GM20000 (cell line): ENCODE measurements at places on chromosomes 5 and 9.
A peak's percentile ranks its signal among the peaks of the same experiment; 100 is the strongest.

GRCh38 chr5:176738637-176739250 lies 71.6 kb upstream of the UNC5A start:
- DNase-seq = no peak

- DNase-seq = peak; percentile 44
Observed at GRCh38 chr5:136309932-136310598, 55.3 kb downstream of the TRPC7 start.

GRCh38 chr9:81609782-81610739 lies 79.3 kb downstream of the TLE1 start:
- no peak for DNase-seq

- DNase-seq = no peak
Observed at GRCh38 chr9:99272836-99273235, 50.8 kb downstream of the SEC61B start.

DNA sequence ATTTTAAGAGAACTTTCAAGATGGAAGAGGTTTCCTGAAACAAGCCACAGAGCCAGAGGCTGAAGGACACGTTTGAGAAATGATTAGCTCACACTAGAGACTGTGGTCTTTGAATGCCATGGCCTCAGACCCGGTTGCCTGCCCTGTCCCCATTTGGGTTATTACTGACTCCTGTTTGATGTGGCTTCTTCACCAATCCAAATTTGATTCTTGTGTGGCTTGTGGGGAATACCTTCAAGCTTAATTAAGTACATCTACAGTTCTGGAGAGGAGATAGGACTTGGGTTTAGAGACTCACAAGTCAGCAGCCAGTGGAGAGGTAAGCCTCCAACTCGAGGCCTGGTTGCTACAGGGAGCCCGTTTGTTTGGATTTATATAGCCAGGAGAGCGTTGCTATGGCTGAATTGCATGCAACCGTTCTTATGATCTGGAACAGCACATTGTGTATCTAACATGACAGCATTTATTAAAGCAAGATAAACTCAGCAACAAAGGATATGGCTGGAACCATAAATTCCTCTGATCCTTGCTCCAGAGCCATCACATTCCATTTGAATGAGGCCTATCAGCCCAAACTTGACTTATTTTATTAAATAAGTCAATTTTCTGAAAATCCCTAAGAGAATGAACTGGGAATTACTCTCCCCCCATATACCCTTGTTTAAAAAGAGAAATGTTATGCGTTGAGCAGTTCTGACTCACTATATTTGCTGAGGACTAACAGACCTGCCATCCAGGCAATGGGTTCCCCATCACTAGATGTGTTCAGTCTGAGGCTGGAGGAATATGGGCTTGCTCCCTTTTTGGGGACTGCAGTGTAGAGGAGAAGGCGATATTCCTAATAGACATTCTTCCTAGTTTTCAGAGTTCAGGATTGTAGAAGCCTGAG lies 88.4 kb upstream of the TNFSF8 start:
- DNase-seq = no peak

DNA sequence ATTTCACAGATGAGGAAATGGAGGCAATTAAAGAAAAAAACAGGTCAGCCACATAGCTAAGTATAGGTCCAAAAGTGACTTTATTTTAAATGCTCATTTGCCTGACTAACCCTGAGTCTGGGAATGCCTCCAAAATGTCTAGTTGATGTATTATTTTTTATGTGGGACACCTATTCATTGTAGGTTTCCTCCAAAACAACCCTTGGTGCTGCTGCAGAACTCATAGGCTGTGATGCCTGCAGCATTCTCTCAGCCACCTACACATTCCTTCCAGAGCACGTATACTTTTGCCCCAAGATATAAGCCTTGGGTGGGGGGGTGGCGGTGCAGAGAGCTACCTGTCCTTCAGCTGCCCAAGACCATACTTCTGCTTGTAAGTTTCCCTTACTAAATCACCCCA lies 77.4 kb downstream of the MSX2 start:
- no peak for DNase-seq

DNA sequence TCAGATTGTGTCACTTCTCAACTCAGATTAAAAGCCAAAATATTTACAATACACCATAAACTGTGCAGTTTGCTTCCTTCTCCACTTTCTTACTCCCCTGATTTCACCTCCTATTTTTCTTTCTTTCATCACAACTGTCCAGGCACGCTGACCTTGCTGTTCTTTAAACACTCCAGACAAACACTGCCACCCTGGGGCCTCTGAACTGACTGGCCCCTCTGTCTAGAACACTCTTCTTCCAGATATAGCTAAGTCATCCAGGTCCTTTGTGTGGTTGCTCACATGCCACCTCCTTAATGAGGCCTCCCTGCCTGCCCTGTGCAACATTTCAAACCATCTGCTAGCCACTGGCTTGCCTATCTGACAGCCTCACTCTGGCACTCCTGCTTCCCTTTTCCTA lies 46.6 kb downstream of the ATG10 start:
- DNase-seq = no peak

- DNase-seq = no peak
Observed at GRCh38 chr5:121758615-121759014, 93.1 kb upstream of the FTMT start.

GRCh38 chr5:16149621-16150020 lies 30.0 kb downstream of the MARCHF11 start:
- DNase-seq = no peak

DNA sequence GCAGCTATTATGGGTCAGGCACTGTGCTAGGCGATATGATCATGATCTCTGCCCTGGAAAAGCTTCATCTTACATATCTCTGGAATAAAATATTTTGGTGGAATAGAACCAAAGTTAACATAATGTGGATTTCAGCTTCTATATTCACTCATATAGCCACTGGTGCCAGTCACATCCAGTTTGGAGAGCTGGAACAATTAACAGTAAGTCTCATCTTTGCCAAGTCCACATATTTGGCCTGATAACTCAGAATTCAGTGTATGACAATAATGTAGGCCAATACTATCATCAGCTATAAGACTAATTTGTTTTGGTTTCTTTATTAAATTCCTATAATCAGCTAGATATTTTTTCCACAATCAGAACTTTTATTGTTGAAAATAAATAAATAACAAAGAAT lies 5.9 kb upstream of the FAM13B start:
- no peak for DNase-seq

DNA sequence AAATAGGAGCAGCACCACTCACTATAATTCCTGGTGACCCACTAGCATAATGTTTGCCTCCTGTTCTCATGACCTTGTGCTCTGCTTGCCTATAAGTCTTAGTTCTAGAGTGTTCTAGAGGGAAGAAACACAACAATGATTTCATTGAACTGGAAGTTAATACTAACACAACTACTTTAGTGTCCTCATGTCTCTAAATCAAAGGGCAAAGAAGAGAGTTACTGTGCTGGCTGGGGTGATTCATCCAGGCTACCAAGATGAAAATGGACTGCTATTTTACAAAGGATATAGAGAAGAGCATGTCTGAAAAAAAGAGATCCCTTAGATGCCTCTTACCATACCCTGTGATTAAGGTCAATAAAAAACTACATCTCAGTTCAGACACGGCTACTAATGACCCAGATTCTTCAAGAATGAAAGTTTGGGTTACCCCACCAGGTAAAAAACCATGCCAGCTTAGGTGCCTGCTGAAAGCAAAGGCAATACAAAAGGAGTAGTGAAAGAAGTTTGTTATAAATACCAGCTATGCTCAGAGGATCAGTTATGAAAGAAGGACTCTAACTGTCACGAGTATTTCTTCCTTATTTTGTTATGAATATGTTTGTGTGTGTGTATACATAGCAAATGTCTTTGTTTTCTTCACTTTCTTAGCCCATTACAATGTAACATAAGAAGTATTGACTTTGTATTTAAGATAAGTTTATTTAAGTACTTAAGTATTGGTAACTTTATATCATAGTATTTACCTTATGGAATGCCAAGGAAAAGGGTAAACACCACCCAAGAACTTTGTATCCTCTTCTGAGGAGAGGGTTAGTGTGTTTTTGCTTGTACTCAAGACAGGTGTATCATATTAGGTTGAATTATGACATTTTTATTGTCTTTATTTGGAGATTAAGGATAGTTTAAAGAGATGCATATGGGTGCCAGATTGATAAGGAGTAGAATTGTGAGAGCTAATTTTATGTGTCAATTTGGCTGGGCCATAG lies 314.1 kb upstream of the PTGER4 start:
- no peak for DNase-seq

DNA sequence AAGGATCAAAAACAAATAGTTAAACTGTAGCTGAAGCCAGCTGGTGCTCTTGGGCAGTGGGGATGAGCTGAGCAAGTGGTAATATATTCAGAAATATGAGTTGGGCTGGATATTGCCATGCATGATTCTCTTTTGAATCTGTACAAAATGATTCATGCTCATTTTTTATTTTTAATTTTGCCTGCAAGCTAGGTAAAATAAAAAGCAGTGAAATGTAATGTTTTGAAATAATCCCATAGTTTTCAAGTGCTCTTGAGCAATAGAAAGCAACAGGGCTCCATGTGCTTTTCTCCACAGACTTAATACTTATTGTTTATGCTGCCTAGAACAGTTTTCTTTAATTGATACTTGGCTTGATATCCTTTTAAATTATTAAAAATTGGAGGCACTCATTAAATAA lies 489.3 kb downstream of the TLE4 start:
- DNase-seq = no peak

DNA sequence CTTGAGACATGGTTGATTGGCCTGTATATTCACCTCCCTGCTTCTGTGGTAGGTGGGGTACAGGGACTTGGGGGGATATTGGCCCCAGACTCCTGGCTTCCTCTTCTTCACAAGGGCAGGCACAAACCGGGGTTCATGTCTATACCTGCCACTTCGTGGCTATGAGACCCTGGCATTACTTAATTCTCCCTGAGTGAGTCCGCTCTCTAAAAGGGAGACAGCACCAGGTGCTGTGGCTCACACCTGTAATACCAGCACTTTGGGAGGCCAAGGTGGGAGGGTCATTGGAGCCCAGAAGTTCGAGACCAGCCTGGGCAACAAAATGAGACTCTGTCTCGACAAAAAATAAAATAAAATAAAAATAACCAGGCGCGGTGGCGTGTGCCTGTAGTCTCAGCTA lies 178.5 kb downstream of the GABBR2 start:
- no peak for DNase-seq

- no peak for DNase-seq
Observed at GRCh38 chr5:160547872-160548271, 126.2 kb downstream of the PTTG1 start.

- no peak for DNase-seq
Observed at GRCh38 chr5:56829137-56829908, 14.0 kb downstream of the MAP3K1 start.

- DNase-seq = no peak
Observed at GRCh38 chr5:179828756-179829421, 8.2 kb downstream of the SQSTM1 start.

- DNase-seq = no peak
Observed at GRCh38 chr5:179128041-179128365, 67.8 kb downstream of the ZNF354C start.

- DNase-seq = no peak
Observed at GRCh38 chr9:95049761-95050160, 267.7 kb downstream of the FANCC start.

GRCh38 chr9:99825172-99826046 lies 3.7 kb downstream of the NR4A3 start:
- DNase-seq = no peak

GRCh38 chr5:142408536-142408935 lies 83.7 kb upstream of the SPRY4 start:
- DNase-seq = no peak

DNA sequence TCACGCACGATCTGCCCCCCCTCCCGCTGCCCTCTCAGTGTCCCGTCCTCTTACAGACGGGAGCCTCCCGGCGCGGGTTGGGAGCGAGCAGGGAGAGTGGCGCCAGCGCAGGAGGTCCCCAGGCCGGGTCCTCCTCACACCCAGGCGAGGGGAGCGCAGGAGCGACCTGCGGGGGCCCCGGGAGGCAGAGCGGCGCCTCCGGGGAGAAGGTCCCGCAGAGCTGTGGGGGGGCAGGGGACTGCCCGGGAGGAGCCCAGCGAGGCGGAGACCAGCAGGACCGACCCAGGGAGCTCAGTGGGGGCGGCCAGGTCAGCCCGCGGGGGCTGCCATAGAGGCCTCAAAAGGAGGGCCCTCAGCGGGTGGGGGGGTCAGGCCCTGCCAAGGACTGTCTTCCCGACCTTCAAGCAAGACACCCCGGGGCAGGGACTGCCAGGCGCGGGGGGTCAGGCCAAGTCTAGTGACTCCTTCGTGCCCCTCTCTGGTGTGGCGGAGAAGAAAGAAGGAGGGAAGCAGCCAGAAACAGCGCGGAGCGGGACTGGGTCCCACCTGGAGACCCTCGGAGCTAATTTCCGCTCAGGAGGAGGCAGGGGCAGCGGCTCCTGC lies 123.3 kb upstream of the ERCC6L2 start:
- no peak for DNase-seq

- no peak for DNase-seq
Observed at GRCh38 chr9:70229026-70229425, 29.8 kb upstream of the SMC5 start.

- no peak for DNase-seq
Observed at GRCh38 chr5:115475788-115476187, 68.8 kb downstream of the FEM1C start.

DNA sequence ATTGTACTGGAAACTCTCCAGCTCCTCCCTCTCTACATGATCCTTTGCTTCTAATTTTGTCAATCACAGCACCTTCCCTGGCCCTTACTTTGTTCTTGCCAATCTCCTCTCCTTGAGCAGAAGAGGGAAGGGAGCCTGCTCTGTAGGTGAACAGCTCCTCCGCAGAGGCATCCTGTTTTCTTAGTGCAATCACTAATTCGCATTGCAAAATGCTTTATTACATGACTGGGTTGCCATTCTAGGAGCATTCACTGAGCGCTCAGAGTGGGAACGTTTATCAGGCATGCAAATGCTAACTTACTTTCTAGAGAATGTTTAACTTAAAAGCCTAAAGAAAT lies 416 bp upstream of the SNX18 start:
- no peak for DNase-seq

GRCh38 chr9:132030626-132031325 lies 48.9 kb downstream of the MED27 start:
- no peak for DNase-seq

- DNase-seq = no peak
Observed at GRCh38 chr5:116521173-116521872, 53.3 kb downstream of the SEMA6A start.

- DNase-seq = no peak
Observed at GRCh38 chr5:150653145-150653761, 7.8 kb upstream of the MYOZ3 start.

GRCh38 chr9:5008202-5008601 lies 23.1 kb downstream of the JAK2 start:
- no peak for DNase-seq

GRCh38 chr5:146622391-146622790 lies 106.4 kb upstream of the GPR151 start:
- no peak for DNase-seq

- DNase-seq = no peak
Observed at GRCh38 chr5:169161022-169161680, 139.8 kb downstream of the SLIT3 start.

DNA sequence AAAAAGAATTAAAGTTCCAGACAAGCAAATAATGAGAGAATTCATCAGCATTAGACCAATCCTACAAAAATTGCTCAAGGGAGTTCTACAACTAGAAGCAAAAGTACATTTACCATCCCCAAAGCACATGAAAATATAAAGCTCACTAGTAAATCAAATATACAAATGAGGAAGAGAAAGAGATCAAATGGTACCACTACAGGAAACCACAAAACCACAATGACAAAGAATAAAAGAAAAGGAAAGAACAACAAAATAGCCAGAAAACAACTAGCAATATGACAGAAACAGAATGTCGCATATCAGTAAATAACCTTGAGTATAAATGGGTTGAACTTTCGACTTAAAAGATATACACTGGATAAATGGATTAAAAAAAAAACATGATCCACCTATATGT lies 739.0 kb downstream of the DTWD2 start:
- no peak for DNase-seq

GRCh38 chr9:82127465-82127864 lies 138.9 kb downstream of the SPATA31D1 start:
- DNase-seq = no peak
